NCI-H1092 treated with DMSO at 0.1 percent for 48 hours (cell line): ENCODE measurements at places on chromosomes 13 and 19.

DNA sequence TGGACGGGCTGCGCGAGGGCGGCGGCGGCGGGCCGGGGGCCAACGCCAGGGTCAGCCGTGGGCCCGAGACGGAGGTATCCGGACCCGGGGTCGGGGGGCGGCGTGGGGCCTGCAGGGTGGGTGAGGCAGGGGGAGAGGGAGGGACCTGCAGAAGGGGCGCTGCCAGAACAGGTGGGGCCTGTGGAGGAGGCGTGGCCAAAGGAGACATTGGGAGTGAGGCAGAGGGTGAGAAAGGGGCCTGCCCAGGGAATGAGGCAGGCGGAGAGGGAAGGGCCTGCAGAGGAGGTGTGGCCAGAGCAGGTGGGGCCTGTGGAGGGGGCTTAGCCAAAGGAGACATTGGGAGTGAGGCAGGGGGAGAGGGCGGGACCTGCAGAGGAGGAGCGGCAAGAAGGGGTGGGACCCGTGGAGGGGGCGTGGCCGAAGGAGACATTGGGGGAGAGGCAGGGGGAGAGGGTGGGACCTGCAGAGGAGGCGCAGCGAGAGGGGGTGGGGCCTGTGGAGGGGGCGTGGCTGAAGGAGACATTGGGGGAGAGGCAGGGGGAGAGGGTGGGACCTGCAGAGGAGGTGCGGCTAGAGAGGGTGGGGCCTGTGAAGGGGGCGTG, 4.2 kb downstream of the PRR36 start:
- no peak for DNase-seq

DNA sequence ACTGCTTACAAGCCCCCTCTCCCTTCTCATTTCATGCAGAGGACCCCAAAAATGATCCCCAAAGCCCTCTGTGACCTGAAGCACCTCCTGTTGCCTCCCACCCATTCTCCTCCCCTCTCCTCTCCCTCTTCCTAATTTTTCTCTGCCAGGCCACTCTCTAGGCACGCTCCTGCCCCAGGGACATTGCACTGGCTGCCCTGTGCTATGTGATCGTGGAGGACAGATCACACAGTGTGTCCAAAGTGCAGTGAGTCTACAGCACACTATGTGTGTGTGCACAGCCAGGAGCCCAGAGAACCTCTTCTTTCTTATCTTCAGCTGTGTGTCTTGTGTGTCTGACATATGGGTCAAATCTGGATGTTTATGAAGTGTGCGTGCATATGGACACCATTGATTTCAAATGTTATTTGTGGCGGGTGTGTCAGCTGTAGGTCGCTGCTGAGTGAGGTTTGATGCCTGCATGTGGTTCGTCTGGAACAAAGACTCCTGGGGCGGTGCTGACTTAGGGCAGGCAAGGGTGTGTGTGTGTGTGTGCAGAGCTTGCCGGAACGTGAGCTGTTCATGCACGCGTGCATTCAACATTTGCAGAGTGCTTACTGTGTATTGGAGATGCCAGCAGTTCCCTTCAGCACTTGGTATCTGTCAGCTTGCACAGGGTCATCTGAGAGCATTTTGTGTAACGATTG, 2.1 kb upstream of the KLHL26 start:
- no peak for DNase-seq

- no peak for DNase-seq
These were observed 63.9 kb upstream of the STARD13 start for GRCh38 chr13:33349288-33349985.

DNA sequence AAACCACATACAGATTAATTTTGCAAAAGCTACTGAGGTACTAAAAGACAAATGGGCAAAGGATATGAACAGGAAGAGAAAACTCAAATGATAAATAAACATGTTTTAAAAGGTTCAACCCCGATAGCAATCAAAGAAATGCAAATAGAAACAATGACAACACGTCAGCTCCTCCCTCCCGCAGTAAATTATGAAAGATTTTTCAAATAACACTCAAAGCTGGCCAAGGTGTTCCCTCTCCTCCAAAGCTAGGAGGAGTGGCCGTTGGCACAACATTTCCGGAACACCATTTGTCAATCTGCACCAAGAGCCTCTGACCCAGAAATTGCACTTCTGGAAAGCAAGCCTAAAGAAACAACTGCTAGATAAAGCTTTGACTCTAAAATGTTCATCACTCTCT, 28.3 kb downstream of the INSR start:
- no peak for DNase-seq

GRCh38 chr13:114057166-114058050, 75.0 kb downstream of the RASA3 start:
- DNase-seq, result peak; percentile 65

GRCh38 chr13:65881561-65882155, 1348.5 kb downstream of the PCDH9 start:
- no peak for DNase-seq

DNA sequence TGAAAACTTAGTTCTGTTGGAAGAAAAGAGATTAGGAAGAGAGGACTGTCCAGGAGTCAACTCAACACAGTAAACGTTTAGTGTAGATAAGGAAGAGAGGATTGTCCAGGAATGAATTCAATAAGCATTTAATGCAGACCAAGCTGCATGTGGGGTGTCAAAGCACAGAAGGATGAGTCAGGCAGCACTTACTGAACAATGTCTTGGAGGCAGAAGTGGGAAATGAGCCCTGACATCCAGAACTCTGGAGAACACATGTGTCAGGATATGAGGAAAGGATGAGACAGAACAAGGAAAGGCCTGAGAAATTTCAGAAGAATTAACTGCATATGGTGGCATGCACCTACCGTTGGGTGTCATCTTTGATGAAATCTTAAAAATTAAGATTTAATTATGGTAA, 429.2 kb upstream of the HTR2A start:
- no peak for DNase-seq

GRCh38 chr13:112968910-112969691, at the start of gene MCF2L:
TSS of gene MCF2L (plus strand) at chr13:112969214. CDS start at chr13:112969380, 166 bp downstream.
- peak; percentile 86 for DNase-seq

DNA sequence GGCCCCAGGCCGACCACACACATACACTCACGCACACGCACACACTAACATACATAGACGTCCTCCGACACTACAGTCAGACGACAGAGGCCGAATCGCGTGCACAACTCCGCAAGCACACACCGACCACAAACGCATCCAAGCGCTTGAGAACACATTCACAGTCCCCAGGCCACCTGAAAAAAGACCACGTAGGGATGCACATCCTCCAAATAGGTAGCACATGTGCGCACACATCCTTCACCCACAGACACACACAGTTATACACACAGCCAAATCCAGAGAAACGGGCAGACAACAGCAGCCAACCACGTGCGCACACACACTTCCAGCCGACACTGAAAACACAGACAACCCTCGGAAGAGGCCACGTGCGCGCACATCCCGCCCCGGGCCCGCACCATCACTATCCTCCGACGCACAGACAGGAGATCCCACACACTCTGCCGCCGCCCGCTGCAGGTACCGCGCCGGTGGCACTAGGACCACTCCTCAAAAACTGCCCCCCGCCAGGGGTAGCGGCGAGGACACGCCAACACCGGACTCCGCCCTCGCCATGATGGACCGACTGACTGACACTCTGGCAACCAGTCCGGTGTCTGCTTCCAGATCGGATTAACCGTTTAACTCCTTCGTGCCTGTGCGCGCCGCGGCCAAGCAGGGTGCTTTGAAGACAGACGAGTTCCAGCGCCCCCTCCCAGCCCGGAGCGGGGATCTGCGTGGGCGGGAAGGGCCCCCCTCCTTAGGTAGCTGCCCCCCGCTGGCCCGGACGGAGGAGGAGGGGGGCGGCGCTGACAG, 493 bp upstream of the PDE4A start:
- no peak for DNase-seq

DNA sequence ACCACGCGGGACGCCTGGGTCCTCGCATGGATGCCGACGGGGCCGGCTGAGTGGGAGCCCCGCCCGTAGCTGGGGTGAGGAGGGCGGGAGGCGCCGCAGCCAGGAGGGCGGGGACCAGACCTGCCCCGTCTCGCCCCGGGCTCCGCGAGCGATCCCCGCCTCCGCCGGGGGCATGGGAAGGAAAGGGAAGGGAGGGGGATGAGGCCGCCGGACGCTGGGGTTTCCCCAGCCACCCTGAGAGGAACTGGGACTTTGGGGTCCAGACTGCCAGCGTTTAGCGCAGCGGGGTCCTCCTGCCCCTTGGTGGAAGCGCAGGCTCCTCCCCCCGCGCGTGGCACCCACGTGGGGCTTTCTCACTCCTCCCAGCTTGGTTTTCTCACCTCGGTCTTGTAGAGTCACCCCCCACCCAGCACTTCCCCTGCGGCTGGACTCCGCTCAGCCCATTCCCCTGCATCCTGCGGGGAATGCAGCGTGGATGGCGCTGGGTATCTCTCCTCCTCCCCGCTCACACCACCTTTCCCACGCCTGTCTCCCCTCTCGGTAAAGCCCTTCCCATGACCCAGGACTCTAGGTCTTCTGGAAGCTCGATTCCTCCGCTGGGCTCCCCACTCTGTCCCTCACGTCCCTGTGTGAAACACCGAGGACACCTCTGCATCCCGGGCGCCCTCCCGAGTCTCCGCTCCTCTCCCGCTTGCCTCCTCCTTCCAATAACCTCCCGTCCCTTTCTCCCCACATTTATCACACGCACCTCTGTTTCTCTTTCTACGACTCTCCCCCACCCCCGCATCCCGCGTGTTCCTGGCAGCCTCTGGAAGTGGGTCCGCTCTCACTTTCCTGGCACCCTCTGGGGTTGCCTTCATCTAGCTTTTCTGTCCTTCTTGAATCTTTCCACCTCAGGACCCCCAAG, 2.1 kb downstream of the TGFB1 start:
- no peak for DNase-seq

DNA sequence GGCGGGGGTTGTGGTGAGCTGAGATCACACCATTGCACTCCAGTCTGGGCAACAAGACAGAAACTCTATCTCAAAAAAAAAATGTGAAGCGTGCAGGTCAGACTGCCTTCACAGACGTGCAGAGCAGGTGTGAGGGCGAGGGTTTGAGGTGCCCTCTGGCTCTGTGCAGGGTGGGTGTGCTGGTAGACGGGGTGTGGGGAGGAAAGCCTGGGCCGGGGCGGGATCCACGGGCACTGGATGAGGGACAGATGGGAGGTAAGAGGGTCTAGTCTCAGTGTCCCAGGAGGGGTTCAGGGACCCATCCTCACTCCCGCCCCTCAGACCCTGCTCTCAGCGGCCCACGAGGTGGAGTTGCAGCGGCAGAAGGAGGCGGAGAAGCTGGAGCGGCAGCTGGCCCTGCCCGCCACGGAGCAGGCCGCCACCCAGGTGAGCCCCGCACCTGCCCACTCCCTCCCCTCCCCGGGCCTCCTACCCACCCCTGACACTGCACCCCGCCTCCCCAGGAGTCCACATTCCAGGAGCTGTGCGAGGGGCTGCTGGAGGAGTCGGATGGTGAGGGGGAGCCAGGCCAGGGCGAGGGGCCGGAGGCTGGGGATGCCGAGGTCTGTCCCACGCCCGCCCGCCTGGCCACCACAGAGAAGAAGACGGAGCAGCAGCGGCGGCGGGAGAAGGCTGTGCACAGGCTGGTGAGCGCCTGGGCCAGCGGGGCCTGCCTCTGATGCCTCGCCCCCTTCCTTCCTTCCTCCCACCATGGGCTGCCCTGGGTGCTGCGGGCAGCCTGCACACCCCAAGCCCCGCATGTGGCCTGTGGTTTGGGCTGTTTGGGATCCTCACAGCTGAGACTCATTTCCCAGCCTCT, 9.1 kb downstream of the NOP53 start:
- DNase-seq, result no peak

DNA sequence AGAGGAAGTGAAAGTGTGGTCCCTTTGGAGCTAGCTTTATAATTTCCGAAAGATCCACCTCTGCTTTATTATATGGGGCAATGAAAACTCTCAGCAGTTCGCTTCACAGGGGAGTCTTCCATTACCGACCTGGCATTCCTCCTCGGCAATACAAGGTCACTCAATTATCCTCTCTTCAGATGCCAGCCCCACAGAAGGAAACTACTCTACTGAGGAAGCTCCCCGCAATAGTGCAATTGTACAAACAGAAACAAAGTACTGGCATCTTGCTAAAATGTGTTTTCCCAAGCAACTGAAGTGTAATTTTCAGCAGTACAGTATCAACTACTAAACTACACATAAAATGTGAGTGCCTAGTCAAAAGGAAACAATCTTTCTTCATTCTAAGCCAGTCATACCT, 702.0 kb downstream of the PCDH9 start:
- no peak for DNase-seq

DNA sequence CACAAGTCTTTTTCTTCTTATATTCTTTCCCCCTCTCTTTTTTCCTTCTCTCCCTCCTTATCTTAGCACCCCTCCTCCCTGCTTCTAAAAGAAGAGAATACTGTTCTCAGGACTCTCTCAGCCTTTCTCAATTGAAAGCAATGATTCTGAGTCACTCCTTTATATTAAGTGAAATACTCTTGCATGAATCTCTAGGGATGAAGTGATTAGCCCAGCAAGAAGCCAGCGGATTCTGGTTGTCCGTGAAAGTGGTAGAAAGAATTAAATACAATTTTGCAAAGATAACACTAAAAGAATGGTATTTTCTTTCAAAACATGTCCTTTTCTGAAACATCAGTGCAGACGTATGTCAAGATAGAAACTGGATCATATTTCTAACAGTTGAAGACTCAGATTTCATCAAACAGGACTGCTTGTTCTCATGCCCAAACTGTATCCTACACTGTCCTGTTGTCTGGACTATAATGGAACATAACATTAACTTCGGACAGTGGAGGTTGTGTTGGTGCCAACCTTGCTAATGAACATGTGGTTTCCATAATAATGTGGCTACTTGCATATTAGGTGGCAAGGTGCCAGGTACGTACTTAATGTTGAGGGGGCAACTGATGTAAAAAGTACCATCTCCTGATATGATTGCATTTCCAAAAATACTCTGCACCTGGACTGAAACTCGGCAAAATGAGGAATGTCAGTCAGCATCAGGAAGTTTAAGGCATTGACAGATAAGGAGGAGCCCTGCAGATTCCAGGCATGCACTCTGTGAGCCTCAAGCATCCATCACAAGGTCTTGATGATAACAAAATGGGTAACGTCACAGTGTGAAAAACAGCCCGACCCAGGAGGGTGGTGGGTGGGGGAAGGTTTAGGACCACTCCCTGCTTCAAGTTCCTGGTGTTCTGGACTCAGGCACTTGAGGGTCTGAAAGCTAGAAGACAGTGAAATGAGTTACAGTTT, 357.2 kb downstream of the DLEU7 start:
- no peak for DNase-seq

GRCh38 chr13:33196767-33197166, 88.8 kb downstream of the STARD13 start:
- no peak for DNase-seq

- no peak for DNase-seq
These were observed 24.2 kb upstream of the NANOS2 start for GRCh38 chr19:45938733-45939319.

GRCh38 chr13:72970301-72970880, 88.4 kb upstream of the KLF5 start:
- no peak for DNase-seq

GRCh38 chr13:41196620-41197019, 2.3 kb upstream of the KBTBD7 start:
- DNase-seq, result no peak

- no peak for DNase-seq
These were observed 379.0 kb downstream of the EFNB2 start for GRCh38 chr13:106156468-106156867.
